ENCODE measurements at places on chromosomes 4 and X.

DNA sequence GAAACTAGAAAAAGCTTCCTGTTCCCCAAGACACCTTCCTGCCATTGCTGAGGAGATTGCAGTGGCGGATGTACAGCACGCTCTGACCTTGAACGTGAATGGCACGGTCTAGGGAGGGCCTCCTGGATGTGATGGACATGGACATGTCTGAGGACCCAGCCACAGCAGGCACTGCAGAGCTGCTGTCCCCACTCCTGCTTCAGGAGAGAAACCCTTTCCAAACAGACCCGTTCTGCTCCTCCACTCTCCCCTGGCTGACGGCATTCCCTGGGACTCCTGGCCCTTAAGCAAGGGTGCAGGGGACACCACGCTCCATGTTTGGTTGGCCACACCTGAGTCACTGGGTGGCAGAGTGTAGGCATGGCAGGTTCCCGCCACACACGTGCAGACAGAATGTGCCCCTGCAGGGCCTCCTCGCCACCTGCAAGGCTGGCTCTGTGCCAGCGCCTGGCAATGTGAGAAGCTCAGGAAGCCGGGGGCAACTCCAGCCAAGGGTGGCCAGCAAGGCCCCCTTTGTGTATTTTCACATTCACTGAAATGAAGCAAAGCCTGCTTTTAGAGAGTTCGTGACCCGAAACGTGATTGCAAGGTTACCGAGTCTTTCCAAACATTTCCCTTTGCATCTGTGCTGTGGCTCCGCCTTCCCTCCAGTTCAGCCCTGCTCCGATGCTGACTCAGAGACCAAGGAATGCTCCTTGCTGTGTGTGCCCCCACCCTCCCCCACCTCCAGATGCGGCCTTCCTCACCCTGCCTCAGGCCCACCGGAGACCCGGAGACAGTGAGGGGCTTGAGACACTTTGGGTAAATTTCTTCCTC is 46.1 kb downstream of the HTRA3 start:
- DNase-seq, result peak; percentile 96

DNA sequence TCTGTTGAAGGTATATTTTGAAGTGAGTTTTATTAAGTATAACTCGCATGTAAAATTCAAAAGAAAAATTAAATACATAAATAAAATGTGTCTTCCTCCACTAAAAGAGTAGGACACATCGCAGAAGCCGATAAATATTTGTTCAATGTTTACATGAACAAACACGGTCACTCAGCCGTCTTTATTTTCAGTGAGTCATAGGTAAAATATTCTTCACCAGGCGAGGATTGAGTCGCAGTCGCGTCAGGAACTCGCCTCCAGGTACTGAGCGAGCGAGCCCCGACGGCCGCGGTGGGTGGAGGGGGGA is 271 bp upstream of the FUNDC2 start:
- DNase-seq, result no peak

GRCh38 chr4:140706276-140706625 is 49.9 kb downstream of the TBC1D9 start:
- no peak for DNase-seq

GRCh38 chr4:32560306-32560705 is 1840.1 kb downstream of the PCDH7 start:
- DNase-seq, result peak; percentile 35

- no peak for DNase-seq
Measured at GRCh38 chr4:106364282-106364681, 4.3 kb downstream of the GIMD1 start.

GRCh38 chr4:170853422-170854021 is 763.8 kb upstream of the AADAT start:
- peak; percentile 36 for DNase-seq

DNA sequence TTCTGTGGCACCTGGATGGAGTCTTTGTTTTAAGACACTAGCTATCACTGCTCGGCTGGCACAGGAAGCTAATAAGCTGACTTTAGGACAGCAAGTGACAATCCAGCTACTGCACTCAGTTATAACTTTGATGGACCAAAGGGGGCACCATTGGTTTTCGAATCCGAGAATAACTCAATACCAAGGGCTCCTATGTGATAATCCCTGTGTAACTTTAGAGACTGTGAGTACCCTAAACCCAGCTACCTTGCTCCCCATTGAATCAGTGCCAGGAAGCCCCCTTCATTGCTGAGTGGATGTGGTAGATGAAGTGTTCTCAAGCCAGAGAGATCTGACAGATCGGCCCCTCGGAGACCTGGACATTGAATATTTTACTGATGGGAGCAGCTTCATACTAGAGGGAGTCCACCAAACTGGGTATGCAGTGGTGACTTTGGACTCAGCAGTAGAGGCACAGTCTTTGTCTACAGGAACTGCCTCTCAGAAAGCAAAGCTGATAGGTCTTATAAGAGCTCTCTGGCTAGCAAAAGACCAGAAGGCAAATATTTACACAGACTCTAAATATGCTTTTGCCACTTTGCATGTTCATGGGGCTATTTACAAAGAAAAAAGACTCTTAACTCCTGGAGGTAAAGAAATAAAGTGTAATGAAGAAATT is 35.5 kb upstream of the UGT2B7 start:
- peak; percentile 26 for DNase-seq

GRCh38 chrX:15838017-15838416 is 16.6 kb downstream of the AP1S2 start:
- peak; percentile 6 for DNase-seq

GRCh38 chr4:17552427-17552826 is 24.6 kb upstream of the LAP3 start:
- no peak for DNase-seq

GRCh38 chrX:82658492-82658891 is 849.6 kb upstream of the POU3F4 start:
- peak; percentile 65 for DNase-seq

Data from NCI-H69 (cell line).